ENCODE measurements at places on chromosomes 6 and 20. TPM values are rescaled to one million over a fixed set of nuclear protein-coding genes. Genes with fewer than 3 reads are reported as not detected.
A peak's percentile ranks its signal among the peaks of the same experiment; 100 is the strongest.

Gene COL21A1
- 109 TPM for total RNA-seq

- peak; percentile 5 for DNase-seq
Measured at GRCh38 chr20:38095017-38095686, 61.6 kb downstream of the RPRD1B start.

DNA sequence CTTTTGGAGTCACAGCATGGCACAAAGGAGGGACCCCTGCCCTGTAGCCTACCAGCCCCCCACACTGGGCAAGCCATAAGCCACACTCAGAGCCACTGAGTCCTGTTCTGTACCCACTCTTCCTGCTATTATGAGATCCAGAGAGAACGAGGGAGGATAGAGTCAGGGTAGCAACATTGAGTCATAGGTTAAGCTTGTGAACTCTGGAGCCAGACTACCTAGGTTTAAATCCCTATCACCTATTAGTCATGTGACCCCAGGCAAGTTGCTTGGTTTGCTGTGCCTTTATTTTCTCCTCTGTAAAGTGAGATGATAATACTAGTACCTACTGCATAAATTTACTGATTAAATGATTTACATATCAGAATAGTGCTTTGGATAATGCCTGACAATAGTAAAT, 540 bp downstream of the CNBD2 start:
- DNase-seq: no peak

Gene GHRH
- not detected for total RNA-seq

- DNase-seq: no peak
Measured at GRCh38 chr6:107769053-107769658, 55.0 kb downstream of the SCML4 start.
